IPS DF 19.7 (cell line): ENCODE measurements at places on chromosomes 5 and 9.
A peak's percentile ranks its signal among the peaks of the same experiment; 100 is the strongest.

DNA sequence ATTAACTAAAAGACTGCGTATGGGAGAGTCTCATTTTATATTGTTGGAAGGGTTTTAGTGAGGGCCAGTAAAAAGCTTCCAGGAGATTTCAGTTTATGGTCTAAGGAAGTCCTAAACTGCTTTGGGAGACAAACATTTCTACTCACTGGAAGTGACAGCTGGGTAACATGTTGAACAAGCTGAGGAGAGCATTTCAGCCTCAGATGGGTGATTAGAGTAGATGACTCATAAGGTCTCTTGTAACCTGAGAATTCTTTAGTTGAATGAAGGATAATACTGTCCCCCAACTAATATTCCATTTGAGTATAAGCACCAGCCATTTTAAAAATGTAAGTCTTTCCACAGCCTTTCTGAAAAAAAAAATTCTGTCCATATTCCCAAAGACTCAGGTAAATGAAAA is 218.0 kb upstream of the C9orf72 start:
- no peak for DNase-seq

GRCh38 chr9:32706004-32706724 is 70.7 kb upstream of the TAF1L start:
- no peak for DNase-seq

- DNase-seq = no peak
Measured at GRCh38 chr9:83642793-83643192, 19.9 kb downstream of the IDNK start.

- no peak for DNase-seq
Measured at GRCh38 chr5:14930486-14930885, 58.9 kb upstream of the ANKH start.

DNA sequence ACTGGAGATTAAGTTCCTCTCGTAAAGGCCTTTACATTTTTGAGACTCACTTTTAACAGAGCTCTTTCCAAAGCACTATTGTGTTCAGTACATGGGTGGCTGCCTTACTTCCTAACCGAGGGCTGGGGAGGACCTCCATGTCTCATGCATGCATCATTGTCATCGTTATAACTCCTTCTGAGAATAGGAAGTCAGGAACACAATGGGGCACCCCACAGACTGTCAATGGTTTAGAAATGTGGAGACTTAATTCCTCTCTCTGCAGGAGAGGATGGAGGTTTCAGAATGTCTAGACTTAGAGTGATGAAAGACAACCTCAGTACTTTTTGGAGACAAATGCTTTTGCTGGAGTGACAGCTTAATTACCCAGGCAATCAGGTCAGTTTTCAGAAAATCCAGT is 83.9 kb downstream of the PRLR start:
- DNase-seq = no peak

GRCh38 chr9:109143881-109144562 is 23.0 kb downstream of the FRRS1L start:
- no peak for DNase-seq

- DNase-seq = no peak
Measured at GRCh38 chr9:127860260-127860659, 5.8 kb upstream of the ENG start.

- DNase-seq = no peak
Measured at GRCh38 chr5:15550502-15551112, 50.6 kb downstream of the FBXL7 start.

DNA sequence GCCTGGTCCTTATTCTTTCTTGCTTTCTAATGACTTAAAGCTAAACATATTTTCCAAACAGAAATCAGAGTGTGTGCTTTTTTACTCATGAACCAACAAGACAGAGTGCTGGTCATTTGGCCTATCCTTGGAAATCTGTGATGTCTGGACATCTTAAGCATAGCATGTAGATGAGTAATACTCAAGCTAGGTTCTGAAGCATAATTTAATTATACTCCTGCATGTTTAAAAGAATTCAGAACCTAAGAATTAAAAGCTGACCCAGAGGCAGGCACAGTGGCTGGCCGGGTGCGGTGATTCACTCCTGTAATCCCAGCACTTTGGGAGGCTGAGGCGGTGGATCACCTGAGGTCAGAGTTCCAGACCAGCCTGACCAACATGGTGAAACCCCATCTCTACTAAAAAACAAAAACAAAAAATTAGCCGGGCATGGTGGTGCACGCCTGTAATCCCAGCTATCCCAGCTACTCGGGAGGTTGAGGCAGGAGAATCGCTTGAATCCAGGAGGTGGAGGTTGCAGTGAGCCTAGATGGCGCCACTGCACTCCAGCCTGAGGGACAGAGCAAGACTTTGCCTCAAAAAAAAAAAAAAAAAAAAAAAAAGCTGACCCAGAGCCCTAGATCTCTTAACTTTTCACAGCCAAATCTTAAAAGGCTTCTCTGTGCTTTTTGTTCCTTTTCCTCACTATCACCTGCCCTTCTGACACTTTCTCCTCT is 16.2 kb upstream of the TJP2 start:
- no peak for DNase-seq

- DNase-seq = no peak
Measured at GRCh38 chr5:96747720-96748119, 60.0 kb downstream of the ERAP1 start.

GRCh38 chr5:147168578-147169327 is 66.1 kb upstream of the STK32A start:
- DNase-seq = no peak

DNA sequence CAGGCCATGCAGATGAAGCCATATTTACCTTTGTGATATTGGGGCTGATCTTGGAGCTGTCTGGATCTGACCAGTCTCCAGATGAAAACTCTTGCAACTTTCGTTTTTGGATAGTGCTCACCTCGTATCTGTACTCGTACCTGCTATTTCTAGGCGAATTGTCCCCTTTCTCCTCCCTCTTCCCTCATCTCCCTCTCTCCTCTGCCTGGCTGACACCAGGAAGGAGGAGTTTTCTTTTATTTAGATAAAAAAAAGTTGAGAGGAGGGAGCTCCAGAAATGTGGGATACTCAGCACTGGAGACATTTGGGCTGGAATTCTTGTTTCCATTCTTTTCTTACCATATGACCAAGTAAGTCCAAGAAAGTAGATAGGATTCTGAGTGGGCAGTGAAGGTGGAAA is 54.6 kb upstream of the ABL1 start:
- DNase-seq = no peak

GRCh38 chr5:176491101-176491502 is 42.9 kb downstream of the FAF2 start:
- no peak for DNase-seq

DNA sequence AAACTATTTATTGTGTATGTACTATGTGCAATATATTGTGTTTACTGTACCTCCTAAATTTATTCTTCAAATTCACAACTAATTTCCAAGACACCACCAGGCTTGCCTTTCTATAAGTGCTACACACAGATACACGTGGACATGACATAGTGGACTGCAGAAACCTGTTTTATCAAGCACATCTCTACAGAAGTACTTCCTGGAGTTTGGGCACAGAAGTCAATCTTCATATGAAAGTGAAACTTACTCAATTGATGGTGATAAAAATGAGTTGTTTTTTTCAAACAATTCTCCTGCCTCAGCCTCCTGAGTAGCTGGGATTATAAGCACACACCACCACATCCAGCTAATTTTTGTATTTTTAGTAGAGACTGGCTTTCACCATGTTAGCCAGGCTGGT is 57.6 kb downstream of the NLN start:
- no peak for DNase-seq

GRCh38 chr5:167578977-167579692 is 712.3 kb upstream of the WWC1 start:
- no peak for DNase-seq

GRCh38 chr5:8053270-8053669 is 184.3 kb downstream of the MTRR start:
- DNase-seq = no peak

DNA sequence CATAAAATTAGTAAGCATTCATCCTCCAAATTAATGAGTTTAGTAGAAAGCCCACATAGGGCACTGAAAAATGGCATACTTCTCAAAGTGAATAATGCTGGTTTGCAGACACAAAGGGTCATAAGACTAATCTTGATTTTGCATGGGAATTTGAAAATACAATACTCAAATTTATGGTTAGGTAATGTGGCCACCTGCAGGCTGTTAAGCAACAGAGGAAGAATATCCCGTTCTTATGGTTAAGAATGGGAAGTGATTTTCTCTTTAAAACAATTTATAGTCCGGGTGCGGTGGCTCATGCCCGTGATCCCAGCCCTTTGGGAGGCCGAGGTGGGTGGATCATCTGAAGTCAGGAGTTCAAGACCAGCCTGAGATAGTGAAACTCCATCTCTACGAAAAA is 9.4 kb upstream of the PLCXD3 start:
- DNase-seq = no peak

DNA sequence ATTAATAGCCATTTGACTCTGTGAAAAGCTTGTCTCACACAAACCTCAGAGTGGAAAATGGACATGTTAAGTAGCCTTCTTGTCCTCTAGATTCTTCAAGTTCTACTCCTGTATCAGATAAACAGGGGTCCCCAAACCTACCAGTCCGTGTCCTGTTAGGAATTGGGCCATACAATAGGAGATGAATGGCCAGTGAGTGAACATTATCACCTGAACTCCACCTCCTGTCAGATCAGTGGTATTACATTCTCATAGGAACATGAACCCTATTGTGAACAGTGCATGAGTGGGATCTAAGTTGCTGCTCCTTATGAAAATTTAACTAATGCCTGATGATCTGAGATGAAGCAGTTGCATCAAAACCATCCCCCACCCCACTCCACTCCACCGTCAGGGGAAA is 136.3 kb downstream of the TMEM232 start:
- DNase-seq = peak; percentile 12

GRCh38 chr9:114616684-114617520 is 5.8 kb downstream of the TMEM268 start:
- DNase-seq = no peak

DNA sequence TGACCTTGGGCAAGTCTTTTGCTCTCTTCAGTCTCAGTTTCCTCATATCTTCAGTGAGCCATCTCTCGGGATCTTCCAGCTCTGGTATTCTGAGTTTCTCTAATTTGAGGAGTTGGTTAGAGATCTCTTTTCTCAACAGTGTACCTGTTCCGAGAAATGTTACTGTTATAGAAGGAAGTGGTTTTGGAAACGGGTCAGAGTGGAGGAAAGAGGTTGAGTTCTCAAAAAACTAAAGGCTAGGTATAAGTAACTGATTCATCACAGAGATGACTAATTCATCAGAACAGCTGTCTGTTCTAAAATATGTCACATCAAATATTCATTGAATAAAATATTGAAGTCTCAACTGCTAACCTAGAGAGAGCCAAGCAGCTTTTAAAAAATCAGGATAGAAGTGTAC is 106.6 kb downstream of the PALM2AKAP2 start:
- no peak for DNase-seq
